ENCODE measurements at places on chromosomes 16 and 17. TPM values are rescaled to one million over a fixed set of nuclear protein-coding genes. Genes with fewer than 3 reads are reported as not detected.

GRCh38 chr17:44628243-44629188 lies 27.8 kb upstream of the MEIOC start:
- H3K4me3 ChIP-seq, result no peak overlapping the region
- no peak overlapping the region for H3K27ac ChIP-seq
- peaks cover 23% of the 10 kb centered on the region for H3K27me3 ChIP-seq

KRT31 gene
- not detected for total RNA-seq

CLEC16A gene
- total RNA-seq, result 29.9 TPM

DNA sequence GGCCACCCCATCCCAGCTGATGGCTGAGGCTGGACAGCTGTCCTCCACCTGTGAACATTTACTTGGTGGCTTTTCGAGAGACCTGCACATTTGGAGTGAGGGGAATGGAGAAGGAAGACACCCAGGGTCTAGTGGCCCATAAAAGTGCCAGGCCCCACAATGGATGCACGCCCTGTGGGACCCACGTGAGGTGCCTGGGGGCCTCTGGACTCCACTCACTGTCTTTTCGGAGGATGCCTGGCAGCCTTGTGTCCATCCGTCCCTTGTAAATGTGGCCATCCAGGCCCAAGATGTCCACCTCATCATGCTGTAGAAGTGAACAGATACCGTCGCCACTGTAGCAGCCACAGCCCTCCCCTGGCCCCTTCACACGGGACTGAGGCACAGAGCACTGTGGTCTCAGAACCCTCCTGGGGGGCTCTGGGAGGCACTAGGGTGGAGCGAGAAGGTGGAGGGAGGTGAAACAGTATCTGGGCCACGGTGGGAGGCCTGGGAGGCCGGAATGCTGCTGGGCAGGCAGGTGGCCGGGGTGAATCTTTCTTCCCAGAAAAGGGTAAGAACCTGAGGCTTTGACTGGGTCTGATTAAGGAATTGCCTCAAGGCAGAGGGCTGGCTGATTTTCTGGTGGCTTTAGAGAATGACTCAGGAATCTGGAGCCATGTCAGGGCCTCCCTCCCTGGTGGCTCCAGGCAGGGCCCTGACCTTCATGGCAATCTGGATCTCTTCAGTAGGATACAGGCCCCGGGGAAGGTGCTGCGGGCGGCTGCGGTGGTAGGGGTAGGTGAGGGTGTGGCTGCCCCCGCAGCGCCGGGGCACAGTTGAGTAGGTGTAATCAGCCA lies 11.5 kb downstream of the UBALD2 start:
- H3K27ac ChIP-seq, result peak overlapping the region; percentile 4
- DNase-seq, result no peak
- peak overlapping the region; percentile 16 for H3K4me3 ChIP-seq

GRCh38 chr17:65609286-65609685 lies 47.8 kb upstream of the AXIN2 start:
- H3K36me3 ChIP-seq, result no peaks in the 10 kb centered on the region
- H3K27ac ChIP-seq, result no peak overlapping the region
- H3K27me3 ChIP-seq, result no peaks in the 10 kb centered on the region
- DNase-seq, result no peak
- H3K4me3 ChIP-seq, result no peak overlapping the region

DNA sequence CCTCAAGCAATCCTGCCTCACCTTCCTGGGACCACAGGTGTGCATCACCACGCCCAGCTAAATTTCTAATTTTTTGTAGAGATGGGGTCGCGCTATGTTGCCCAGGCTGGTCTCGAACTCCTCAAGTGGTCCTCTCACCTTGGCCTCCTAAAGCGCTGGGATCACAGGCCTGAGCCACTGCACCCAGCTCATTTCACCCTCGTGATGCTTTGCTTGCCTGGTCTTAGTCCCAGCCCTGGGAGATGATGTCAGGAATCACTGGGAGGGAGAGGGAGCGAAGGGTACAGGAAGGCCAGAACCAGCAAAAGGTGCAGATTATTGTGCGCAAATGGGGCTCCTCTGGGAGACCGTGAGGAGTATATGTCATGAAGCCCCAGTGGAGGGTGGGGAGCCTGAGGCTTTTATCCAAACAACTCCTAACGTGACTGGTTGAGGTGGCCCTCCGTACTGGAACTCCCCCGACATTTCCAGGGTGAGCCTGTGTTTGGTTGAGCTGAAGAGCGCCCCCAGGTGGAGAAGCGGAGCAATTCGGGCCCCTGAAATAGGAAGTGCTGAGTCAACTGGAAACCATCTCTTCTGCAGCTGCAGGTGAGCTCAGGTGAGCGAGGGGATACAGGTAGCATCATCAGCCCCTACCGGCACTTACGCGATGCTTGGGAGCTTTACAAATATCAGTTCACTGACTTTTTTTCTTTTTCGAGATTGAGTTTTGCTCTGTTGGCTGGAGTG lies 41.2 kb upstream of the HAPSTR1 start:
- no peak overlapping the region for H3K4me3 ChIP-seq
- peaks cover 43% of the 10 kb centered on the region for H3K4me1 ChIP-seq
- H3K36me3 ChIP-seq, result peaks cover 10% of the 10 kb centered on the region
- H3K27me3 ChIP-seq, result no peaks in the 10 kb centered on the region
- DNase-seq, result peak; percentile 13

Data from activated T-cell treated with anti-CD3 and anti-CD28 coated beads, Interleukin-2, amount 50 U/mL, for 72 hours (primary cell).